T follicular helper cell (primary cell): ENCODE measurements at places on chromosomes 12 and 14.

DNA sequence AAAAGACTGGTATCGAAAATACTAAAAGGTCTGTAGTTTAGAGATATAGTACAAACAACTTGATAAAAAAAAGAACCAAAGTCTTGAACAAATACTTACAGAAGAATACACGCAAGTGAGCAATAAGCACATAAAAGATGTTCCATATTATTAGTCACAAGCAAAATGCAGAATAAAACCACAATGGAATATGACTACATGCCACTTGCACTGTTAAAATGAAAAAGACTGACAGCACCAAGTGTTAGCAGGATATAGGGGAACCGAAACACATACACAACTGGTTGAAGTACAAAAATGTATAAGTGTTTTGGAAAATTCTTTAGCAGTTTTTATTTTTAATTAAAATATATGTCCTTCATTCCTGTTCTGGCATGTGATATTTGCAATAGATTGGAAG lies 3.6 kb downstream of the CLEC2A start:
- DNase-seq: no peak

GRCh38 chr14:69615496-69616407 lies 4.4 kb downstream of the SUSD6 start:
- no peak for DNase-seq

DNA sequence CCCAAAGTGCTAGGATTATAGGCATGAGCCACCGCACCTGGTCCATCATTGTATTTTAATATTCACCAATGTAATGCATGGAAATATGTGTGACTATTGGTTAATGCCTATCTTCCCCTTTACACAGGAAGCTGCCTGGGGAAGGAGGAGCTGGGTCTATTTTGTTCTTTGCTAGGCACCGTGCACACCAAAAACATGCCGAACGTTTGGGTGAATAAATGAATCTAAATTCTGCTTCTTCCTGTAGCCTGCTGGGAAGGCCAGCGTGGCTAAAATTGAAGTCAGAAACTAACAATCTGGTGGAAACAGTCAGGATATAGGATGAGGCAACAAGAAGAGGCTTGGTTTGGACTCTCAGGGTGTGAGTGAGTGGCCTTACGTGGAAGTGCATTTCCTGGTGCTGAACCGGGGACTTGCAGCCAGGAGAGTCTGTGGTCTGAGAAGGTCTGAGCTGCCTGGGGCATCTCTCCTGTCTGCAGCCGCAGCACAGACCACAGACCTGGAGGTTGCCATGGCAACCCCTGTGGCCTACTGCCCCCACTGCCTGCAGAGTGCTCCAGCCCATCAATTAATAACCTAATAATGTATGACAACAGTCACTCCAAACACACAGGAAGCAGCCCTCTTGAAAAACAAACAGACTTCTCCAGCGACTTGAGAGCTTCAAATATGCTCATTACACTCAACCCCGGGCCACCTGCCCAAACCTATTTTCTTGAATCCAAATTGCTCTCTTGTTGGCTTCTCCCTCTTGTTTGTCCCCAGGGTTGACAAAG lies 5.5 kb upstream of the GPR68 start:
- DNase-seq: no peak

- DNase-seq: no peak
Observed at GRCh38 chr14:102655137-102655536, 62.7 kb downstream of the RCOR1 start.

- DNase-seq: no peak
Observed at GRCh38 chr12:89160716-89161123, 191.6 kb downstream of the DUSP6 start.

DNA sequence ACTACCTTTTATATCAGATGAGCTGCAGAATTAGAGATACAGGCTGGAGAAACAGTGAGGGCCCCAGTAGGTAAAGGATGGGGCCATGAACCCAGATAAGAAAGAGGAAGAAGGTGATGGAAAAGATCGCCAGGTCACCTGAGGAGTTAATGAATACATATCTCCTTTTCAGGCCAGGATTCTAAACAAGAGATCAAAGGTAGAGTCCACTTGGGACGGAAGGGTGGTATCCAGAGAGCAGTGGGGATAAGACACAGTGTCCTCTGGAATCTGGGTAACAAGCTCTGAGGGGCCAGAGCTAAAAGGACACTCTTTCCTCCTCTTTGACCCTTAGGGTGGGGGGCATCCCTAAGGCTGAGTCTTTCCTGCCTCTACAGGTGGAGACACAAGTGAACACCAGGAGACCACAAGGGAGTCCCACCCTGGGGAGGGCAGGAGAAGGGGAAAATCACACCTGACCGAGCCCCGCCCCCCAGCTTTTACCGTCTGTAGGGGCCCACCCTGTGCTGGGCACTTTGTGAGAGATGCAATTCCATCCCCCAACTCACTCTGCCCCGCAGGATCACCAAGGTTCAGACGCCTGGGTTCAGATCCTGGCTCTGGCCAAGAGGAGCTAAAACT lies 27.3 kb downstream of the SERPINA1 start:
- no peak for DNase-seq

- no peak for DNase-seq
Observed at GRCh38 chr12:108484431-108484830, 30.6 kb upstream of the FICD start.

DNA sequence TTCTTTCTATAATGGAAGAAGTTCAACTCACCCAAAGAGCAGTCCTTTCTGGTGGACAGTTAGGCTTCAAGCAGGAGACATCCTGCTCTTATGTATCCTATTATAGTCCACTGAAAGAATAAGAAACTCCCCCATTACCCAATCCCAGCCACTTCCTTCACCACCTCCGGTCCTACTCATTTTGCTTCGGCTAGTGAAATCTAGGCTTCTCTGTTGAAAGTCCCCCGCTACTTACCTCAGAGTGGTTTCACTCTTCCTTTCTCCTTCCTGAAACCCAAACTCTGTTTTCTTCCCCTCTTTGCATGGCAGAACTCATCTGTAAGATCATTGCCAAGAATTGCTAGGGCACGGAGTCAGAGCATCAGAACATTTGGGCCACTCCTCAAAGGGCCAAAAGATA lies at the start of gene GPR84:
TSS of gene GPR84 (minus strand) at position 74 of the 400 bp plus-strand sequence. CDS start 635 bp downstream, outside the sequence.
- no peak for DNase-seq

DNA sequence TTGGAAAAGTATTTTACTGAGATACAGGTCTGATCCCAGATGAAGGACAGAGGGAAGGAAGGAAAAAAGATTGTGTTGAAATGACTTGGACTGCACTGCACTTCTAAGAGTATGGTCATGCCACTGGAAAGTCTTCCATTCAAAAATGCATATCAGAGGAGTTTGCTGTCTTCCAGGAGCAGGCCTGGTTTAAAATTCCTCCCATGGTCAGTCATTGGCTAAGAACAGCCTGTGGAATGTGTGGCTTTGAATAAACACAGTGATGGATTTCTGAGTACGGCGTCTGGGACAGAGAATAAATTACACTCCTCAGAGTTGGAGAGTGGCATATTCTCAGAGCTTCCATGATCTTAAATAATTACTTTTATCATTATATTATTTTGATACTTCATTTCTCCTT lies 245.8 kb upstream of the PDZRN4 start:
- DNase-seq: no peak

GRCh38 chr12:124484526-124484953 lies 82.9 kb downstream of the NCOR2 start:
- DNase-seq: no peak

DNA sequence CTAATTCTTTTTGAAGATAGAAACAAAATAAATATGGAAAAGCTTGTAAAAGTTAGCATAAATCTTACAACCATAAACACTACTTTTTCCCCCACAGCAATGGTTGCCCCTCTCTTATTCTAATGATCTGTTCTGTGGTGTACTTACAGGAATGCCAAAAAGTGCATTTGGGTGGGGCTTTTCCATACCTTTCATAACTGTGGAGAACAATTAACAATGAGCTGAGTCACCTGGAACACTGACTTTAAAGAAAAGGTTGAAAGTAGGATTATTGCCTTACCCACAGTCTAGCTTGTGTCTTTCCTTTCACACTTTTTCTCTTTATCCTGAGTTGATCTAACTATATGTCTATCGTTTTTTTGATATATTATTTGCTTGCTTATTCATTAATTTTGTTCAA lies 86.9 kb downstream of the TPH2 start:
- no peak for DNase-seq

- no peak for DNase-seq
Observed at GRCh38 chr12:78938341-78939084, 73.9 kb downstream of the SYT1 start.

DNA sequence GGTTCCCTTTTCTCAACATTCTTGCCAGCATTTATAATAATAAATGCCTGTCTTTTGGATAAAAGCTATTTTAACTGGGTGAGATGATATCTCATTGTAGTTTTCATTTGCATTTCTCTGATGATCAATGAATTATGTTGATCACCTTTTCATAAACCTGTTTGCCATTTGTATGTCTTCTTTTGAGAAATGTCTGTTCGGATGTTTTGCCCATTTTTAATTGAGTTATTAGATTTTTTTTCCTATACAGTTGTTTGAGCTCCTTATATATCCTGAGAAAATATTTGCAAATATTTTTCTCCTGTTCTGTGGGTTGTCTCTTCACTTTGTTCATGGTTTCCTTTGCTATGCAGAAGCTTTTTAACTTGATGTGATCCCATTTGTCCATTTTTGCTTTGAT lies 8.1 kb upstream of the LIMA1 start:
- no peak for DNase-seq

DNA sequence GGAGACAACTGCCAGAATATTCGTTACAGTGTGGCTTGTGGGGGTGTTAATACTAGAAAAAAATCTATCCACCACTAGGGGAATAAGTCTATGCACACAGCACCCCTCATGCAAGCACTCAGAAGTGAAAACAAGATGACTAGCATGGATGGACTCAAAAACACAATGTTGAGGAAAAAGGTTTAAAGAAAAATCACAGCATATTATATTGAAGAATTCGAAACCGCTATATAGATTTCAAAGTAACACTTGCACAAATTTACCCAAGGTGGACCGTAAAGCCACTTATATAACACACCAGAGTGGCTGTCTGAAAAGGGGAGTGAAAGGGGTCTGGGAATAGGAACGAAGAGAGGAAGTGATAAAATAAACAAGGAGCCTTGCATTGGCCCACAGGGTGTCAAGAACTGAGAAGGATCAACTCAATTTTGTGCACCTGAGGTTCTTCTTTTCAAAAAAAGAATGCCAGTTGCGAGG lies 544 bp downstream of the ABCD4 start:
- no peak for DNase-seq

GRCh38 chr12:62654326-62655241 lies 188.0 kb downstream of the MON2 start:
- no peak for DNase-seq

DNA sequence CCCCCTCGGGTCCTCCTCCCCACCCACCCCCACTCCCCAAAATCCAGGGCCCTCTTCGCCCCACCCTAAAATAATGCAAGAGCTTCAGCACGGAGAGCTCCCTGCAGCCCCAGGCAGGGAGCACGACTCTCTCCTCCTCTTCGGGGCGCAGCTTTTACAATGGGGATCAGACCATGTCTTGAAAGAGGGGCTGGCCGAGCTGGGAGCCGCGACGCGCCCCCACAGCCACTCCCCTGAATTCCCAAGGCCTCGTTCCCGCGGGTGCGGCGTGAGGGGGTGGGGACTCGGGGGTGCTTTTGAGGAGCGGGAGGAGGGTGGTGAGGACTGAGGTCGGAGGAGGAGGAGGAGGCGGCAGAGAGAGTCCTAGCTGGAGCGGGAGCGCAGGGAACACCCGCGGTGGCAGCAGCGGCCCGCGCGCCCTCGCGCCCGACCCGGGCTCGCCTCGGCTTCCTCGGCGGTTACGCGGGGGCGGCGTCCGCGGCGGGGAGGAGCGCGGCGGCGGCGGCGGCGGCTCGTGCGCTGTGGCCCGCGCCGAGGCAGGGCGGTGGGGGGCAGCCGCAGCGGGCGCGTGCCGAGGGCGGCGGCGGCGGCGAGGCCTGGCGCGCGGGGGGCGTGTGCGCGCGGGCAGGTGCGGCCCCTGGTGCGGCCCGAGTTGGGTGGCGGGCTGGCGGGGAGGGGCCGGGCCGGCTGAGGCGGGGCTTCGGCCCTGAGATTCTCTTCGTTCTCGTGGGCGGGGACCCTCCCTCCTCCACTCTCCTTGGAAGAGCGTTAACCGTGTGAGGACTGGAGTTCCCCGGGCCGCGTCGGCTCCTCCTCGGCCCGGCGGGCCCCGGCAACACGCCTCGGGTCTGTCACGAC lies at the start of gene ANKS1B:
TSS of gene ANKS1B (minus strand) at position 666 of the 858 bp plus-strand sequence. CDS start 699 bp downstream, outside the sequence.
- DNase-seq: no peak

DNA sequence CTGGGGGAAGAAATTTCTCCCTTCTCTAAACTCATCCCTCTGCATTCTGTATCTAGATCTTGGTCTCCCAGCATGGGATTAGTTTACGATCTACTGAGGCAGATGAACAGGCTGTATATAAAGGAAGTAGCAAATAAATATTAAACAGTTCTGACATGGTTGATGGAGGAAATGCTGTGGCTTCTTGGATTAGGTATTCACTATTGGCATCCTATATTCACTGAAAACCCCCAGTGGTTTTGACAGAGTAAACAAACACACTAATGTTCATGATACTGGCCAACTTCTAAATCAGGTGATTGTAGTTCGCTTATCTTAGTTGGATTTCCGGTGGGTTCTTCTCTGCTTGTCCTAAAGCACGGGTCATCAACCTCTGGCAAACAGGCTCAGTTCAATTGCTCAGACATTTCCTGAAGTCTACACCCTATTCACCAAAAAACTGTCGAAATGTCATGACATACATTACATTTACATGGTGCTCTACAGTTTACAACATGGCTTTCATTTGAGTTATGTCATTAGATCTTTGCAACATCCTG lies 433.9 kb downstream of the EGLN3 start:
- no peak for DNase-seq

GRCh38 chr14:85415015-85415712 lies 114.8 kb upstream of the FLRT2 start:
- no peak for DNase-seq

- no peak for DNase-seq
Observed at GRCh38 chr14:100076133-100076532, 10.9 kb downstream of the EVL start.

GRCh38 chr12:111275308-111275707 lies 93.6 kb downstream of the PHETA1 start:
- no peak for DNase-seq
